ENCODE measurements at places on chromosomes 4 and X.

- no peak for DNase-seq
Observed at GRCh38 chr4:165360041-165360695, 18.6 kb upstream of the CPE start.

DNA sequence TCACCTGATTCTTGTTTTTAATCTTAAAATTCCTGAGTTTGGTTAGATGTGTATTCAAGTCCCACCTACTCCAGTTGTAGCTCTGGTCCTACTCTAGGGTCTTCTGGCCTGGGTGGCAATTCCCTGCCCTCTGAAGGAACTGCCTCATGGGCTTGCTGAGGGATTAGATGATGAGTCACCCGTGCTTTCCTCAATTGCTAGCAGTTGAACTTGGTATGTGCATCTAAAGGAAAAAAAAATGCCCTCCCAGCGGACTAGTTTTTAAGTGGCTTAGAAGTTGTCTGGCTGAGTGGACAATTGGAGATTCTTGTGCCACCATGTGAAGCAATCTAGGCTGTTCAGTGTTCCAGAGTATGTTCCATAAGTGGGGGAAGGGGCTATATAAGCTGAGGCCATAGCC, 127.0 kb downstream of the CCNG2 start:
- no peak for DNase-seq

DNA sequence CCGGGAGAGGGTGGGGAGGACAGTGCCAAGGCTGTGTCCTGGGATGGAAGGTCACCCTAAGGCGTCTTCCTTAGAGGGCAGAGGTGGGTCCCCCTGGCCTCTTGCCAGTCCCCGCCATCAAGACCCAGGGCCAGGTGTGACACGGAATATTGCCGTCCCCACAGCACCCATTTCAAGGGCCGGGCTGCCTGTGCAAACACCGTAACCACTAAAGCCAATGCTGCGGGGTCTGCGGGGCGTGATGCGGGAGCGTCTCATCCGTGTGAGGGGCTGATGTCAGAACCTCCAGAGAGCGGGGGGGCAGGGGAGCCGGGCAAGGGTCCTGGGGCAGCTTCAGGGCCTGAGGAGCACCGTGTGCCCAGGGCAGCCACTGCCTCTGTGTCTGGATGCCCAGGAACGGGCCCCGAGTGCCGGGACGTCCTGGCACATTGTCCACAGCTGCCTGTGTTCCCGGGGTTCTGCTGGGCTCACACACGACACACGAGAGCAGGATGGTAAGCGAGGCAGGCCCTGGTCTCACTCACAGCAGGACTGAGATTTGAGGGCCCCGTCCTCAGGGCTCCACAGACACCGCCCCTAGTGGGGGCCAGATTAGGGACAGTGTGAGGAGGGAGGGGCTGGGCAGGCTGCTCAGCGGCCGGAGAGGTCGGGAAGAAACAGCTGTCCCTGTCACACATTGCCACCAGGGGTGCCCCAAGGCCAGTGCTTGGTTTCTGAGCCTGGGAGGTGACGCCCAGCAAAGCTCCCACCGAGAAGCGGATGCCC, 29.2 kb downstream of the NKX1-1 start:
- no peak for DNase-seq

- DNase-seq = no peak
Observed at GRCh38 chrX:57918750-57919436, 8.6 kb upstream of the ZXDA start.

GRCh38 chrX:56802921-56803849, 74.1 kb downstream of the NBDY start:
- DNase-seq = peak; percentile 25

GRCh38 chr4:158068068-158068467, 104.8 kb downstream of the GASK1B start:
- no peak for DNase-seq

- DNase-seq = no peak
Observed at GRCh38 chrX:68720851-68721250, 73.4 kb downstream of the STARD8 start.

DNA sequence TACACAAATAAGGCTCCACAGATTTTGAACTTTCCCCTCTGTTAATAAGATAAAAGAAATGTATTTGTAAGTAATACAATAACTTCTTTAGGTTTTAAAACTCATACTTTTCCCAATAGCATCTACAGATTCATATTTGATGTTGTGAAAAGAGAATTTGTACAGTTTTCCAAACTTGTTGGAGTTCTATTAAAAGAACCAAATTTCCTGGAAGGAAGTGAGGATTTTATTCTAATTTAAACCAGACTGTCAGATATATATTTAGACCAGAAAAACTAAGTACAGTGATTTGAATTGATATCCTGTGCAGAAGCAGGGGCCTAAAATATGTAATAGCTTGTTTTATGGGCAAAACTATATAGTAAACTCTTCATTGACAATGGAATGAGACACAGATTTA, 53.7 kb downstream of the NAA11 start:
- DNase-seq = no peak

- no peak for DNase-seq
Observed at GRCh38 chr4:749698-750666, 44.4 kb downstream of the PCGF3 start.

- DNase-seq = no peak
Observed at GRCh38 chrX:150702966-150703694, 9.9 kb downstream of the MTMR1 start.

DNA sequence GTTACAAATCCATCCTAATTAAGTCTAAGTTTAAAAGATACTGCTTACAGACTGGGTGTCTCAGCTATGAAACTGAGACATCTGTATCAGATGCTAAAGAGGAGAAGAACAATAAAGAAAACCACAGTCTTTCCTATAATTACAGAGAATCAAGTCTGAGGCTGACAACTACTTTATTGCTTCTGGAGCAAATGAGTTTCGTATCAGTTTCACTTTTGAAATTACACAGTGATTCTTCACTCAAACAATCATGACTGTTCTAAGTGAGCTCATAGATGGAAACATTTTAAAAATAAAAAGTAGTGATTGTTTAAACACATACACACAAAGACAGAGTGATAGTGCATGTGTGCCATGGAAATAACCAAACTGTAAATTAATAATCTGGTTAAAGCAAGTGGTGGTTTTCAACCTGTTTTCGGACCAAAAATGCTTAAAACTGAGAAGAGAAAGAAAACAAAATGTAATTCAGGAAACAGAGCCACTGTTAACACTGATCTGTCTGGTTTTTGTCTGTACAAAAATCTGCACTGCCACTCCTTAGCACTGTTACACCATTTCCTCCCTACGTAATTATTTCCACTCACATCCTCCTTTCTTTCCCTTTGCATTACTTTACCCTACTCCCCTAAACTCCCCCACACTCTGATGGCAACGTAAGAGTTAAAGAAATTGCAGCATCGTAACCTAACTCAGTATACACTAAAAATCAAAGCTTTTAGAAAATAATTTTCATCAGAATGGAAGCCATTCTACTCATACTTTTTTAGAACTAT, 12.5 kb downstream of the RFC1 start:
- DNase-seq = no peak

- DNase-seq = no peak
Observed at GRCh38 chr4:165927366-165927765, 54.3 kb downstream of the TLL1 start.

DNA sequence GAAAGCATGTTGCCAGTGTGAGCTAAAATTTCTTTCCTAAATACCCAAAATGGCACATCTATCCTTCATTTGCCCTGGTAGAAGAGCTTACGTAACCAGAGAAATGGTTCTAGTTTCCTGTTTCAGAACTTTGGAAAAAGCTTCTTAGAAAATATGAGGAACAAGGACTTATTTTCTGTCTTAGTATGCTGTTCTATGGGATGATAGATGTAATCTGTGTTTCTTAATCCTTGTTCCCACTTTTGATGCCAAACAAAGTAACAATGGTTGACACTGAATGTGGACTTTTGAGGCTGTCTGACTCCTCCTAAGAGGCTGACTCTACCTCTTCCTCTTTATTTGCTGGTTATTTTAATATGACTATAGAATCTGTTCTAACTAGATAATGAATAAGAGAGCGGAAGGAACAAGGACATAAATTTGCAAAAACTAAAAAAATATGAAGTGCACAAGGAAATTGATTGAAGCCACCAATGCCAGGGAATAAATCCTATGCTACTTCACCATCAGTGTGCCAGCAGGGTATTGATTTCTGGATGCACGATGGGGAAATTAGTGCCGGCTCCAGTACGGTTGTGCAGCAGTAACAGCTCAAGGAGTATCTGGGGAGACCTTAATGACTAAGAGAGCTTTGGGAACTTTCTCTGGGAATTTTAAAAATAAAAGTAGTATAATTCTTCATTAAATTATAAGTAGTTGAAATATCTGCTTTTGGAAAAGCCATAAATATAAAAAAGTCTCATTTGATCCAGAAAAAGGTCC, 39.4 kb upstream of the TET2 start:
- no peak for DNase-seq

- peak; percentile 53 for DNase-seq
Observed at GRCh38 chr4:6271701-6272465, 2.2 kb downstream of the WFS1 start.

DNA sequence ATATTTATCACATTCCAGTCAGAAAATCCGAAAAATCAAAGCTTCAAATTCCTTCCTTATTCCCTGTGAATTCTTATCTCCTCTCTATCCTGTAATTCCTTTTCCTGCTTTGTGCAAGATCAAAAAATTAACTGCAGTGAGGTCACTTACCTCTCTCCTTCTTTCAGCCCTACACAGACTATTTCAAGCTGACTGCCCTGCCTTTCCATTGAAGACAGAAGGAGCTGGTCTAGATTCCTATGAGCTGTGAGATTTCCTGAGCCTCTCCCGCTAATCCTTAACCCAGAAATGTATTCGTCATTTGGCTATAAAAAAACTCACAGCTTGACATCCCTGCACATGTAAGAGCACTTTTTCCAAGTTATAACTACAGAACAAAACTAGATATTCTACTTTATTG, 26.6 kb downstream of the TRIML2 start:
- DNase-seq = no peak

GRCh38 chrX:25600776-25601175, 537.4 kb upstream of the MAGEB18 start:
- no peak for DNase-seq

DNA sequence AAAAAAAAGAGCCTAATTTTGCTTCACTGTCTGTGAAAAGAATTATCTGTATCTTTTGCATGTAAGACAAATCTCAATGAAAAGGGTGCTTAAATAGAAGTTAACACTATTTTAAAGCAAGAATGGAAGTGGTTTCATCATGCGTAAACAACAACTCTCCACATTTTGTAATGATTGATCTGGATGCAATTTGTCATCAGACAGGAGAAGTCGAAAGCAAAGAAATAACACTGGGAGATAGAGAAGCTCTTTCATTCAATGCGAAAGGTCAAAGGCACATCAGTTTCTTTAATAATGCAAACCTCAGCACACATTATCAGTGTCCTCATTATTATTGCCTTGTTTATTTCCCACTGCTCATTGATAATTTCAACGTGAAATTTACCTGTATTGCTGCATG, 8.8 kb downstream of the KLKB1 start:
- no peak for DNase-seq

DNA sequence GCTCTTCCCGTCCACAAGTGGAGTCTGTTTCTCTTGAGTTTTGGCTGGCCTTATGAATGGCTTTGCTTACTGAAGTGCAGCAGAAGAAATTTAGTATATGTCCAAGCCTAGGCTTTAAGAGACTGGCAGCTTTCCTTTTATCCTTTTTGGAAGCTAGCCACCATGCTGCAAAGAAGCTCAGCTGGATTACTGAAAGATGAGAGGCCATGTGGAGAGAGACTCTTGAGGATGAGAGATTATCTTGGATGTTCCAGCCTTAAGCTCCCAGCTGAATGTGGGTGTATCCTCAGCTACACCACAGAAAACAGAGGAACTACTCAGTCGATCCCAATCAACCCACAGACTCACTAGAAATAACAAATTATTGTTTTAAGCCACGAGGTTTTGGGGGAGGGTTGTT, 12.5 kb downstream of the CCNG2 start:
- DNase-seq = no peak

GRCh38 chr4:163191999-163192398, 25.3 kb upstream of the NAF1 start:
- no peak for DNase-seq

Data from prostate gland (tissue), 2 donors.